ENCODE measurements at places on chromosomes 7 and 10.

GRCh38 chr10:86630079-86630478 is 24.3 kb upstream of the OPN4 start:
- no peak for DNase-seq

DNA sequence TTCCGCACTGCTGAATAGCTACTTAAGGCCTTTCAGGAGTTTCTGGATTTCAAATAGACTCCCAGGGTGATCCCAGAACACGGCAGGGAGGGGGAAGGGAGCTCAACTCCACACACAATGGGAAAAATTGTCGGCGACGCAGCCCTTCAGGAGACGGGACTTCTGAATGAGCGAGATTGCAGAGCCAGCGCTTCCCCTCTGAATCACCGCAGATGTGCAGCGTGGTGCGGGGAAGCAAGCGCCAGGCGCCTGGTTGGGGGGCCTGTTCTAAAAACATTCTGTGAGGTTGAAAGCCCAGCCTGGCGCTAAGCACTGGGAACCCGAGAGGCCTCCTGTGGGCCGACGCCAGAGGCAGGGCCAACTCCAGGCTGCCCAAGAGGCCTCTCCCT is 163.3 kb downstream of the MAD1L1 start:
- no peak for DNase-seq

- no peak for DNase-seq
Measured at GRCh38 chr10:62113680-62114079, 155.0 kb downstream of the RTKN2 start.

GRCh38 chr7:80347173-80347572 is 164.7 kb downstream of the GNAT3 start:
- DNase-seq: no peak

DNA sequence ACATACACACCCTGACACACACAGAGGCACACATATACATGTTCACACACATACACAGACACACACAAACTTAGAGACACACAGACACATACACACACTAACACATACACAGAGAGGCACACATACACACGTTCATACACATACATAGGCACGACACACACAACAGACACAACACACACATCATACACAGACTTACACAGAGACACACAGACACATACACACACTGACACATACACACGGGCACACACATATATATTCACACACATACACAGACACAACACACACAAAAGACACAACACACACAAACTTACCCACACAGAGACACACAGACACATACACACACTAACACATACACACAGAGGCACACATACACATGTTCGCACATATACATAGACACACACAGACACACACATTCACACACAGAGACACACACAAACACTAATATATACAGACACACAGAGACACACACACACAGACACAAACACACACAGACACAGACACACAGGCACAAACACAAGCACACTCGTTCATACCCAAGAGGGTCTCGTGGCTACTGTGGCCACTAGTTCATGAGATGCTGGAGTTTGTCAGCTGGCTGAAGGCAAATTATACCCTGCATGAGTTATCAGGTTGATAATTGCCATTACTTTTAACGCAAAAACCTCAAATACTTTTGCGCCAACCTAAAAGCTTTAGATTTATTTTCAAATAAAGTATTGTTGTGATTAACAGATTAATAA is 17.7 kb upstream of the KLF6 start:
- no peak for DNase-seq

DNA sequence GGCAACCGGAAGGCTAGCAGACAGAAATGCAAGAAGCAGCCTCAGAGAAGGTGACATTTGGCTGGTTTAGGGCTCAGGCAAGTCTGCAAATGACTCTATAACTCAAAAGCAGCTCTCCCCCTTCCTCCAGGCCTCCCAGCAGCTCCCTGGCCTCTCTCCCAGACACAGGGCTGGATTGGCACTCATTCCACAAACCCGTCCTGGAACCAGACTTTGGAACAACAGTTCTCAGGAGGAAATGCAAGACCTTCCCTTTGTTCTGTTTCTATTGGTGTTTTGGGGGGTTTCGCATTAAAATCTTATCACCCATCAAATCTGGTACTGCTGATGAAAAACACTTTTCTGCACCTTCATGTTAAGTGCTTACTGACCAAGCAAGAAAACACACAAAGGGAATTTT is 40.3 kb upstream of the EFCAB10 start:
- peak; percentile 55 for DNase-seq

GRCh38 chr7:40990841-40991240 is 712.0 kb downstream of the INHBA start:
- DNase-seq: no peak

DNA sequence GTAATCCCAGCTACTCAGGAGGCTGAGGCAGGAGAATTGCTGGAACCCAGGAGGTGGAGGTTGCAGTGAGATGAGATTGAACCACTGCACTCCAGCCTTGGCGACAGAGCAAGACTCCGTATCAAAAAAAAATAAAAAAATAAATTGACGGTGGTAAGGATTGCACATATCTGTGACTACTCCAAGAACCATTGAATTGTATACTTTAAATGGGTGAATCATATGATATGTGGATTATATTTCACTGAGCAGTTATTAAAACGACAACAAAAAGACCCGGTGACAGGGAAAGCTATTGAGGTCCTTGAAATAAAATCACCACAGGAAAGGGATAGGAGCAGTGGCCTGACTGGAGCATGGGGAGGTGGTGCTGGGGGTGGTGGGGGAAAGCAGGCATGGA is 31.2 kb upstream of the COMTD1 start:
- DNase-seq: no peak
